Activated CD8-positive, alpha-beta T cell treated with anti-CD3 and anti-CD28 coated beads, Interleukin-2, amount 10 ng/mL, durations not matched to agents 7 days and 5 days (primary cell): ENCODE measurements at places on chromosomes 1 and 21. TPM values are rescaled to one million over a fixed set of nuclear protein-coding genes. Genes with fewer than 3 reads are reported as not detected.

The SAMD13 gene
- 0.29 TPM for total RNA-seq

The PLA2G2A gene
- not detected for total RNA-seq

The HECTD3 gene
- total RNA-seq, result 33.5 TPM

The NBPF20 gene
- total RNA-seq, result 0.18 TPM

The KIF26B gene
- total RNA-seq, result 0.03 TPM

The OVAAL gene
- not detected for total RNA-seq

The TMEM81 gene
- 2.8 TPM for total RNA-seq

The SPRR2A gene
- not detected for total RNA-seq

The SLAMF8 gene
- total RNA-seq, result 1.3 TPM

The TNFAIP8L2 gene
- 20.0 TPM for total RNA-seq
